Dermis blood vessel endothelial cell (primary cell): ENCODE measurements at places on chromosomes 1 and 21.

DNA sequence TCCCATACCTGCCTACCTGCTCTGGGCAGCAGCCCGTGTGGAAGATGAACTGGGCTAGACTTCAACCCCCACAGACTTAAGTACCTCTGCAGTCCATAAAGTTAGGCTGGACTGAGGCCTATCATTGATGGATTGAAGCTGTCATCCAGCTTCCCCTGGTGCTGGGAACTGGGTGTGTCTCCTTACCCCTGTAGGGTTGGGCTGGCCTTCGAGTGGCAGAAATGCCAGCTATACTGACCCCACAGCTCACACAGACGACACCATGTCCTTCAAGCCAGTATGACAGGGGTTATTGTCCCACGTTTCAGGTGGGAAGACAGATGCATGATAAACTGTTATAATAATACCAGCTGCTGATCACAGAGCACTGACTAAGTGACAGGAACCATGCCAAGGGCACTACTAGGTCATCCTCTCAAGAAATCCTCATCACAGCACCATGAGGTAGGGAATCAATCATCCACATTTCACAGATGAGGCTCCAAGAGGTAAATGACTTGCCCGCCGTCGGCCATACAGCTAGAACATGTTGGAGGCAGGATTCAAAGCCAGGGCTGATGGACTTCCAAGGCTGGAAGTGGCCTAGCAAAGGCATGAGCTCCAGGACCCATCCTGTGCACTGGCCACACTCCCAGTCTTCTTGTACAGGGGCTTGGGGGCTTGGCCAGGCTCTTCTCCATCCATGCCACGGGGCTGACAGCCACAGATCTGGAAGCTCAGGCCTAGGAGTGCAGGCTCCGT lies at the start of gene BEST4:
BEST4 (minus strand) TSS at position 51 of the 741 bp plus-strand sequence. CDS start 465 bp downstream, outside the sequence.
- no peak for DNase-seq

DNA sequence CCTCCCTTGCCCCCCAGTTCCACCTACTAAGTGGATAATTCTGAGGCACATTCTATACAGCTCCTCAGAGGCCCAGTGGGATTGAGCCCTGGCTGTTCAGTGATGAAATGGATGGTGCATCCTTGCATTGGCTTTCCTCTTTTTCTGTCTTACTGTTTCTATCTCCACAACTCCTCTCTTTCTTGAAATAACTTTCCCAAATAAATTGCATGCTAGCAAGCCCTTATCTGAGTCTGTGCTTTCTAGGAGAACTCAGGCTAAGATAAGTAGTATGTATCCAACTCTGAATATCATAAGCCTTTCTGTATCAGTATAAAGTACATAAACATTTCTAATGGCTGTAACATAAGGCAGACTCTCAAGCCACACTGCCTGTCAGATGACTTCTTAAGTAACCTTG lies 603.8 kb upstream of the USP24 start:
- no peak for DNase-seq

- no peak for DNase-seq
Observed at GRCh38 chr1:226609836-226610455, 61.4 kb downstream of the STUM start.

GRCh38 chr21:33899199-33899598 lies 16.4 kb downstream of the ATP5PO start:
- no peak for DNase-seq

DNA sequence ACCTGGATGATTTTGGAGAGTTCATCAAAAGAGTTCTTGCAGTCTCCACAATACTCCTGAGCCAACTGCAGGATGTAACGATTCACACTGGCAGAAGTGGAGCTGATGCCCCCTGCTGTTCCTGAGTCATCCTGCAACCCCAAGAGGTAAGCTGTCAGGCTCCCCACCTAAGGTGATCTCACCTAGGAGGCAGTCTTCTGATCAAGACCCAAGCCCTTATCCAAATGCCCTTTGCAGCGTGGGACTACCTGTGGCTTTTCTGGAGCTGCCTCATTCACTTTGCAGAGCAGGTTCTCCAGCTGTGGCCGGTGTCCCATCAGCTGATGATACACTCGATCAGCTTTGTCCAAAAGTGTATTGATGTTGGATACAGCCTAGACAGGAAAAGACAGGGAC lies 96.4 kb downstream of the UBR4 start:
- peak; percentile 70 for DNase-seq

GRCh38 chr1:36882536-36883285 lies 151.6 kb downstream of the GRIK3 start:
- DNase-seq: no peak
